K562 (cell line): ENCODE measurements at places on chromosomes 1 and 21. TPM values are rescaled to one million over a fixed set of nuclear protein-coding genes. Genes with fewer than 3 reads are reported as not detected.

PCBP3 gene
- 0.34 TPM in 1 of 2 replicates, not detected in the other for total RNA-seq

DNA sequence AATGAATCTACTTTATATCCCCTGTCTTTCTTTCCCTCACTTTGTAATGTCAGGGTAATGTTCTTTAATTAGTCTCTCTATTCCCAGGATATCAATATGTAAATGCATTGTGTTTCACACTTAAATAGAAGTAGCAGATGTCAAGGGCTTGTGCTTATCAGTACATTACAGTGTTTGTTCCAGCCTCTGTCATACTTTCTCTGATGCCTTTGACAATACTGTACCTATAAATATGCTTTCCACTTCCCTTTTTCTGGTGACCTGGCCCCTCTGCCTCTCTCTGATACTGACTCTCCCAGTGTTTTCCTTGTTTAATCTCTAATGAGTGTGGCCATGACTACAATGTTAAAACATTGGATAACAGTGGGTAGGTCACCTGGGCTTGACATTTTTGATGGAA is 862.0 kb upstream of the NEGR1 start:
- H3K27ac ChIP-seq = no peak overlapping the region
- DNase-seq = no peak
- no peaks in the 10 kb centered on the region for H3K27me3 ChIP-seq
- no peaks in the 10 kb centered on the region for H3K4me1 ChIP-seq
- no peak overlapping the region for H3K4me3 ChIP-seq

PLPP3 gene
- 0.16 and 0.36 TPM in 2 replicates for total RNA-seq

BATF3 gene
- total RNA-seq = 2.0 and 3.8 TPM in 2 replicates

- no peaks in the 10 kb centered on the region for H3K36me3 ChIP-seq
- H3K4me1 ChIP-seq = no peaks in the 10 kb centered on the region
- no peak overlapping the region for H3K27ac ChIP-seq
- peaks cover 22% of the 10 kb centered on the region for H3K27me3 ChIP-seq
- no peak overlapping the region for H3K4me3 ChIP-seq
Measured at GRCh38 chr1:100543640-100544039, 5.7 kb downstream of the GPR88 start.

GRCh38 chr1:244074559-244075171 is 23.6 kb downstream of the ZBTB18 start:
- no peaks in the 10 kb centered on the region for H3K4me1 ChIP-seq
- peaks cover 75% of the 10 kb centered on the region for H3K27me3 ChIP-seq
- H3K27ac ChIP-seq = no peak overlapping the region
- H3K36me3 ChIP-seq = no peaks in the 10 kb centered on the region

DNA sequence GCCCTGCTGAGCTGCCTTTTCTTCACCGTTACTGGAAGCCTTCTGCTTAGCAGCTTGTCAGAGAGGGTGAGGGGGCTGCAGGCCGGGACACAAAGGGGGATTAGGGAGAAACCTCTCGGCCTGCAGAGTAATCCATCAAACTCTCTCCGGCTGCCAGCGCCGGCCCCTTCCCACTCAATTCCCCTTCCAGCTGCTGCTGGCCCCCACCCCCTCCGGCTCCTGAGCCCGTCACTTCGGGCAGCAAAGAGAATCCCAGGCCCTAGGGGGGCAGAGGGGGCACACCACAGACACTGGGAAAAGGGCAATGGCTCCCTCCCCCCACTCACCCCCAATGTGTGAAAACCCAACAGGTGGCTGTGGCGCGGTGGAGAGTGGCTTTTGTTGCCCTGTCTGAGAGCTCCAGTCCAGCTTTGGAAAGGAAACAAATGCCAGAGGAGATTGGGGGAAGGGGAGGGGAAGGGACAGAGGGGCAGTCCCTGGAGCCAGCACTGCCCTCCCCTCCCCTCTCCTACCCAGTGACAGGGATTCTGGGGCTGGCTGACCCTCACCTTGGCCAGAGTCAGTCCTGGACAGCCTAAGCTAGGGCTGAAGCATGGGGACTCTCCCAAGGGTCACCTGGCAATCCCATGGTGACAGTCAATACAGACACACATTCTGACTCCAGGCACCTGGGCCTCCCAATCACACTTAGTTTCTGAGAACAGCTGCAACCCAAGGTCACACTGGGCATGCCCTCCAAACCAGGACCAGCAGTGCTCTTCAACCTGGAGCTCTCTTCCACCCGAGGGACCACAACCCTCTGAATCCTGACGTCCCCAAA is 9.5 kb downstream of the SLC45A3 start:
- no peaks in the 10 kb centered on the region for H3K36me3 ChIP-seq
- no peak overlapping the region for H3K27ac ChIP-seq
- H3K4me1 ChIP-seq = peaks cover 14% of the 10 kb centered on the region
- no peak overlapping the region for H3K4me3 ChIP-seq
- DNase-seq = no peak
- H3K27me3 ChIP-seq = no peaks in the 10 kb centered on the region

S100A16 gene
- 3.2 and 4.3 TPM in 2 replicates for total RNA-seq

DNA sequence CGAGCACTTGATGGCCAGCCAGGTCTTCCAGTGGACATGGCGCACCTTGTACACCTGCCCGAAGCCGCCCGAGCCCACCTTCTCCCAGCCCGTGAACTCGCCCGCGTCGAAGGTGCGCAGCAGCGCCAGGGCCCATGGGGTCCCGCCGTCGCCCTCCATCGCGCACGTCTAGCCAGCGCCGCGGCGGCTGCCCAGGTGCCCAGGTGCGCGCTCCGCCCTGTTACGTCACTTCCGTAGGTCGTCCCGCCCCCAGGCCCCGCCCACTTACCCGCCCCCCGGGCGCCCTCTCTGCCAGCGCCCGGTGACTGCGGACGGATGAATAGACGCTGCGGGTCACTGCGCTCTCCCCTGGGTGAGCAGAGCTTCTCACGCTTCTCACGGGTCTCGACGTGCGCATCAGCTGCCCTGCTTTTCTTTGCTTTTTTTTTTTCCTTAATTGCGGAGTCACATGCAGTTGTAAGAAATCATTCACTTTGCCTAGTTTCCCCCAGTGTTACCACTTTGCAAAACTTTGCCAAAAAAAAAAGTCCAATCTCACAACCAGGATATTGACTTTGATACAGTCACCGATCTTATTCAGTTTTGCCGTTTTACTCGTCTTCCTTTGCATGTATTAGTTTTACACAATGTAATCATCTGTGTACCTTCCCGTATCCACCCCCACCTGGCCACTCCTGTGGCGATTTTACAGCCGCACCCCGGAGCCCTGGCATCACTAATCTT is at the start of gene RIPK4:
RIPK4 (minus strand) TSS at position 170 of the 723 bp plus-strand sequence; CDS start at position 159, 11 bp downstream.
- H3K4me3 ChIP-seq = no peak within 1 kb of the TSS
- no peaks in the 10 kb centered on the region; the same call in 1 of the 2 replicates for H3K4me1 ChIP-seq
- no peak within 1 kb of the TSS for H3K27ac ChIP-seq

DNA sequence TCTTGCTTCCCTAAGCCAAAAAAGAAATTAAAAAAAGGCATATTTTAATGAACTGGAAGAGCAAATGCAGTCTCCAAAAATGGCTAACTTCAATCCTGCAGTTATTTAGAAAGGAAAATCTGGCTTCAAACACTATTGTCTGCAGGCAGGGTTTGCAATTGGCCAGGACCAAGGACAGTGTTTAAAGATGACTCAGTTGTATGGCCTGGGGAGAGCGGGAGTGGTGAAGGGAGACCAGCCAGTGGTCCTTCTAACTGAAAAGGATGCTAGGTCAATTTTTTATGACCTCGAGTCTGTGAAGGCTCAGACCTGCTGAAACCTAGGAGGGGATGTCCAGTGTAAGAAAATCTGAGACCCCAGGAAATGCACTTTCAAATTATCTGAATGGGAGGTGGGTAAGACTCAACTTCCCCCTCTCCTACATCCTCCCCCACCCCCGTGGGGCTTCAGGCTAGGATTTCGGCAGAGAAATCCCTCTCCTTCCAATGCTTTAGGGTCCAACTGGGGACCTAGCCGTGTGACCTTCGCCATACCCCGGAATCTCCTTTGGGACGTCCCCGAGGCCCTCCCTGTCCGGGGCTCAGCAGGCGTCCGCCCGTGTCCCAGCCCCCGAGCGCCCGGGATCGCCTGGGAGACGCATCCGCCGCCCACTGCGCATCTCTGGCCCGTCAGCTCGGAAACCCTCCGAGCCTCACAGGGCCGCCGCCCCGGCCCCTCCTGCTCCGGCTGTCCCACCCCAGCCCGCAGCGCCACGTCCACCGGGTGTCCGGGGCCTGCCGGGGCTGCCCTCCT is 602 bp upstream of the RIMKLA start:
- no peak overlapping the region for H3K27ac ChIP-seq
- H3K4me3 ChIP-seq = no peak overlapping the region; the same call in 1 of the 2 replicates
- no peaks in the 10 kb centered on the region for H3K36me3 ChIP-seq
- no peaks in the 10 kb centered on the region for H3K4me1 ChIP-seq

GRCh38 chr21:28132713-28133112 is 860.0 kb downstream of the LTN1 start:
- H3K4me3 ChIP-seq = no peak overlapping the region
- H3K4me1 ChIP-seq = no peaks in the 10 kb centered on the region
- DNase-seq = no peak
- no peaks in the 10 kb centered on the region for H3K36me3 ChIP-seq

DNA sequence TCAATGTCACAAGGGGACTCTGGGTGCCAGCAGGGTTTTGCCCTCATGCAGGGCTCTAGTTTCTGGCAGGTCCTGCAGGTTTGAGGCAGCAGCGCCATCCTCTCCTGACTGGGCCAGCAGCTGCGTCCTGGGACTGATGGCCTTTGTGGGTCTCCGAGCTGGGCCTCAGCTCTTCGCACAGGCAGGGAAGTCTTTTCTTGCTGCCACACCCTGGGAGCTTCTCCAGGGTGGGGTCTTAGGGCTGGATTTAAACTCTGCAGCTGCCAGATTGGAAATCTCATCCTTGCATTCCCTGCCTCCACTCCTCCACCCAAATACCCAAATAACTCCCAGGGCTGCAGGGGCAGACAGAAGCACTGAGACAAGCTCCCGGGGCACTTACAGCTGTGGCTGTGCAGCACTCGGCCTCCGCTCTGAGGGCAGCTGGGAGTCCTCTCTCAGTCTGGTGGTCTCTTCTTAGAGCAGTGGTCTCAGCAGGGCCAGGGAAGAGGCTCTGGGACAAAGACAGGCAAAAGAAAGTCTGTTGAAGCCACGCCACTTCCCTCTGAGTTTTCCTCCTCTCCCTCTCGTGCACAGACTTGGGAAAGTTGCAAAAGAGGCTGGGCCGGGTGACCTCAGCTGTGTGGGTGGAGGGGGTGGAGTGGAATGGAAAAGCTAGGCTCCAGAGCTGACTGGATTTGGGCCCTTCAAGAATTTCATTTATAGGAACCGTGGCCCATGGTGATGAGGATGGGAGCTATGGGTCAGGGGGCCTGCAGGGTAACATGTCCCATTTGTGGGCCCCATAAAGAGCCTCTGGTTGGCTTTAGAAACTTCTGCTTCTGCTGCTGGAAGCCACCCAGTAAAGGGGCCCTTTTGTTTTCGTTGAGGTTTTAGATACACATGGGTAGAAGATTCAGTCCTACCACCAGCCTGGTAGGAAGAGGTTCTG is at the start of gene RAB7B:
RAB7B (minus strand) TSS at position 525 of the 931 bp plus-strand sequence. CDS start 9,260 bp downstream, outside the sequence.
- no peak within 1 kb of the TSS; the same call in 2 of the 3 replicates for H3K27ac ChIP-seq
- H3K27me3 ChIP-seq = peaks cover 66% of the 10 kb centered on the region
- H3K36me3 ChIP-seq = no peaks in the 10 kb centered on the region
- peaks cover 8% of the 10 kb centered on the region for H3K4me1 ChIP-seq
- H3K4me3 ChIP-seq = no peak within 1 kb of the TSS

DNA sequence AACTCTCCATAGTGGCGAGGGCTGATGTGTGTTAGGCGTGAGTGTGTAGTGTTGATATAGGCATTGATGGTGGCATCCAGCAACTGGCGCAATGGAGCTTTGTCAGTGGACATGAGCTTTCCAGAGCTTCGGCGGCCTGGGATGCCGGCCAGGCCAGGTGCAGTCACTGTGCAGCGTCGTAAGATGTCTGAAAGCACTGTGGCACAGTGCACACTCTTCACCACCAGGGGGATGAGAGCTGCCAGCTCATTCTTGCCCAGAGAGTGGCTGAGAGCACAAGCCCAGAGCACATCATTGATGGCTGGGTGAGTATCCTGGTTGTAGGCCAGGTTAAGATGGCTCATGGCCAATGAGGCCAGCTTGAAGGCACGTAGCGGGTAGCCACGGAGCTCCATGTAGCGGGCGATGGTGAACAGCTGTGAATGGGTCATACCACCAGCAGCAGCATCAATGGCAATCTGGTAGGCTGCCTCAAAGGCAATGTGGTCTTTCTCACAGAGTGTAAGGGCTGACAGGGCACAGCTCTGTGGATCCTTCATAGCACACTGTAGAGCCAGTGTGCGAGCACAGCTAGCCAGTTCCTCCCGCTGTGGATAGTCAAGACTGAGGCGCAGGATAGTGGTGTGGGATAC is 6.7 kb downstream of the UROD start:
- H3K4me1 ChIP-seq = peaks cover 22% of the 10 kb centered on the region
- peak; percentile 49 for DNase-seq
- H3K27ac ChIP-seq = no peak overlapping the region
- H3K27me3 ChIP-seq = no peaks in the 10 kb centered on the region
- H3K4me3 ChIP-seq = no peak overlapping the region

GRCh38 chr1:55215194-55216021 is at the start of gene USP24:
Gene USP24, minus strand, starts transcription at chr1:55215364. Its CDS starts 251 bp downstream, at chr1:55215113.
- H3K36me3 ChIP-seq = peaks cover 13% of the 10 kb centered on the region
- H3K27ac ChIP-seq = peak within 1 kb of the TSS; percentile 94
- peaks cover 15% of the 10 kb centered on the region for H3K4me1 ChIP-seq
- peak within 1 kb of the TSS; percentile 80 for H3K4me3 ChIP-seq
- H3K27me3 ChIP-seq = no peaks in the 10 kb centered on the region
- peak; percentile 90 for DNase-seq

- H3K4me3 ChIP-seq = no peak overlapping the region
- H3K27me3 ChIP-seq = peaks cover 39% of the 10 kb centered on the region
- no peak for DNase-seq
- no peak overlapping the region for H3K27ac ChIP-seq
- peaks cover 12% of the 10 kb centered on the region for H3K4me1 ChIP-seq
Measured at GRCh38 chr1:32536117-32536516, 3.1 kb upstream of the ZBTB8A start.

- no peaks in the 10 kb centered on the region for H3K36me3 ChIP-seq
- H3K4me1 ChIP-seq = no peaks in the 10 kb centered on the region
- H3K27ac ChIP-seq = no peak overlapping the region
- H3K27me3 ChIP-seq = peaks cover 21% of the 10 kb centered on the region; the same call in 2 of the 3 replicates
Measured at GRCh38 chr1:7893529-7894180, 40.8 kb upstream of the UTS2 start.

SOD1 gene
- 502 and 508 TPM in 2 replicates for total RNA-seq

GRCh38 chr1:205187420-205187819 is 24.1 kb downstream of the DSTYK start:
- peaks cover 36% of the 10 kb centered on the region for H3K4me1 ChIP-seq
- H3K27me3 ChIP-seq = no peaks in the 10 kb centered on the region
- H3K27ac ChIP-seq = no peak overlapping the region
- peaks cover 11% of the 10 kb centered on the region; the same call in 2 of the 3 replicates for H3K36me3 ChIP-seq
- DNase-seq = no peak

GRCh38 chr1:198726455-198726854 is 87.6 kb downstream of the PTPRC start:
- no peak overlapping the region for H3K27ac ChIP-seq
- H3K36me3 ChIP-seq = peaks cover 9% of the 10 kb centered on the region; the same call in 1 of the 3 replicates
- H3K27me3 ChIP-seq = no peaks in the 10 kb centered on the region

- H3K4me1 ChIP-seq = peaks cover 12% of the 10 kb centered on the region; the same call in 2 of the 3 replicates
- no peaks in the 10 kb centered on the region for H3K27me3 ChIP-seq
- no peak overlapping the region for H3K4me3 ChIP-seq
- H3K36me3 ChIP-seq = no peaks in the 10 kb centered on the region
Measured at GRCh38 chr1:167428395-167428794, 89.9 kb downstream of the CD247 start.

OR2AK2 gene
- not detected in 2 replicates for total RNA-seq
